ENCODE measurements at places on chromosomes 3 and 15.

- DNase-seq = no peak
Measured at GRCh38 chr3:65939801-65940246, 98.9 kb downstream of the MAGI1 start.

DNA sequence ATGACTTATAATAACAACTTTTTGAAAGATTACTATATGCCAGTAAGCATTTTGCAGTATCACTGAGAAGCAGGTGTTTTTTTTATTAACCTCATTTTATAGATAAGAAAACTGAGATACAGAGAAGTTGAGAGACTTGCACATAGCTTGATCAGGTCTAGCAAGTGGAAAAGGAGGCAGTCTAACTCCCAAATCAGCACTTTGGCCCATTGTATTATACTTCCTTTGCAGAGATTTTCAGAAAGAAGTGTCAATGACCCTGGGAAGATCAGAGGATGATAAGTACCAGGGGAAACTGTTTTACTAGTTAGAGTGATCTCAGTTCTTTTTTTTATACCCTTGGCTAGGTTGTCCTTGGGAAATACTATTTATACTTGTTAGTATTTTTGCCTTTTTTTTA, 358.7 kb downstream of the SQOR start:
- no peak for DNase-seq

DNA sequence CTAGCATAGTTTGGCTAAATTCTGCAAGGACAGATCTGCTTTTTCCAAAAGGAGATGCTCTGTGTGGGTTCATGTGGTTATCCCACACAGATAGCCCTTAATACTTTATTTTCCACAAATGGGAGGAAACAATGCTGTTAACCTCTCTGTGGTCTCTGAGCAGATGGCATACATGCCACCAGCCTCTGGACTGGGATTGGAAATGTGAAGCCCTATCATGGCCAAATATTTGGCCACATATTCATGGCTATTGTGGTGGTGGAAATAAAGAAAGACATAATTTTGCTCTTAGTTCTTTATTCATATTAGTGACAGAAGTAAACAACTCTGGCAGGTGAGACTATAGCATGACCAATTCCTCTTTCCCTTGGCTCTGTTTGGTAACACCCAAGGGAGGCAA, 726.2 kb downstream of the ROBO1 start:
- DNase-seq = no peak

- no peak for DNase-seq
Measured at GRCh38 chr3:72761410-72761809, 86.8 kb downstream of the SHQ1 start.

GRCh38 chr3:113194823-113195401, 16.4 kb upstream of the BOC start:
- DNase-seq = peak; percentile 24

DNA sequence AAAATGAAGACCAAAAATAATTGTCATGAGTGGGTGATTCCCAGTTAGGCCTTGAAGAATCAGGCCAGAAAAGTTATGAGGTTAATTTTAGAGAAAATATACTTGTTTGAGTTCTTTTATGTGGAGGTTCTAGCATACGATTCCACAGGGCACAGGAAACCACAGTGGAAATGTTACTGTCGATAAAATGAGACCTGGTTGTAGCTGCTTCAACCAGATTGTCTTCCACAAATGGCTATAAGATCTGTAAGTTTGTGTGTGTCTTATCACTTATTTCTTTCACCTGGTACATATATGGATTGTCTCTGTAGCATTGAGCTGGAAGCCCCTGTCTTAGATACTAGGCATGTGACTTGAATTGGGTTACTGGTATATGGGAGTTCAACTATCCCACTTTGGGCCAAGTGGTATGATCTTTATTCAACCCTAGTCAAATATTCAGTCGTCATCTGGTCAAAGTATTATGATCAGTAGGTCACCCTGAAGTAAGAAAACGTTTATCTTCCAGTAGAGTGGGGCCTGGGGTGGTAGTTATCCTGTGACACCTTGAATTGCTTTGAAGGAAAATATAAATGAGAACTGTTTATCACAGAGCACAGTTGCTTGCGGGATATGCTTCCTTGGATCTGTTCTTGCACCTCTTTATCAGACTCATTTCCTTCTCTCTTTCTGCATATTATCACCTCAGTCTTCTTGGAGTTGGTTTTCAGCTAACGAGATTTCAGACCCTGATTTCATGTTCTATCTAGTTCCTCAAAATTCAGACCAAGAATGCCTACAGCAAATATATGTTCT, 21.5 kb upstream of the ZNF609 start:
- no peak for DNase-seq

DNA sequence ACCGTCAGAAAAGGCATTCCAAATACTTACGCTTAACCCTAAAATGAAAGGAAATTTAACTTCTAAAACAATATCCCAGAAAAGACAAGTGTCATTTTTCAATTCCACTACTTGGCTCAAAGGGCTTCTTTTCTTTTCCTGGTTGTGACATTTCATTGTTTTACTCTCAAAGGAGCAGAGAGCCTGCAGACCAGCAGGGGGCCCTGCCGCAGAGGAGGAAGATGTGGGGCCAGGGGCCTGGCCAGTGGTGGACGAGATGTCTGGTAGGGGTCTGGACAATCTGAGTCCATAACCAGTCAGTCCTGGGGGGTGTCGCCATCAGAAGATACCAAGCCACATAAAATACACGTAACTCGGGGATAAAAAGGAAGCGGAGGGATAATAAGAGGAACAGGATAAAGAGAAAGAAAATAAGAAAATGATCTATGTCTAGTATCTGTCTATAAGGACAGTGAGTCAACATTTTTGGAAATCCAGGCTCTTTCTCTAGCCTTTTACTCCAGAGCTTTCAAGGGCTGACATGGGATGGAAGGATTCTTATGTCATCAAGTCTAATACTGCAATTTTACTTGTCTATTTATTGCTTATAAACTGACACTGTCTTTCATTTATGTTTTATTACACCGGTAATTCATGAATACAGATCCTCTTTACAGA, 54.2 kb upstream of the ARHGEF3 start:
- DNase-seq = peak; percentile 18

GRCh38 chr3:71956069-71956340, 171.1 kb upstream of the PROK2 start:
- DNase-seq = peak; percentile 16

DNA sequence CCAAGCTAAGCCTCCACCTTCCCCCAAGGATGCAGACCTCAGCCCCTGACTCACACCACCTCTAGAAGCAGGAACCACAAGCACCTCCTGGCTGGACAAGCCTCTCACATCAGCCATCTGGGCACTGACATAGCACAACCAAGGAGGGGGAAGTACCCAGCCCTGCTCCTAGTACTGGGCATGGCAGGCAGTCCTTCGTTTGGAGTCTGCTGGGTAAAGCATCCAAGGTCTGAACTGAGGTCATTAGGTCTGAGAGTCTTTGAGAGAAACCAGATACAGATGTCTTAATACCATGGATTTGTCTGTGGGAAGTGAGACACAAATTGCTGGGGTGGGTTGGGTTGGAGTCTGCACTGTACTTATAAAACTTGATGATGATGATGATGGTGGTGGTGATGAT, 61.8 kb downstream of the CCDC33 start:
- DNase-seq = no peak

DNA sequence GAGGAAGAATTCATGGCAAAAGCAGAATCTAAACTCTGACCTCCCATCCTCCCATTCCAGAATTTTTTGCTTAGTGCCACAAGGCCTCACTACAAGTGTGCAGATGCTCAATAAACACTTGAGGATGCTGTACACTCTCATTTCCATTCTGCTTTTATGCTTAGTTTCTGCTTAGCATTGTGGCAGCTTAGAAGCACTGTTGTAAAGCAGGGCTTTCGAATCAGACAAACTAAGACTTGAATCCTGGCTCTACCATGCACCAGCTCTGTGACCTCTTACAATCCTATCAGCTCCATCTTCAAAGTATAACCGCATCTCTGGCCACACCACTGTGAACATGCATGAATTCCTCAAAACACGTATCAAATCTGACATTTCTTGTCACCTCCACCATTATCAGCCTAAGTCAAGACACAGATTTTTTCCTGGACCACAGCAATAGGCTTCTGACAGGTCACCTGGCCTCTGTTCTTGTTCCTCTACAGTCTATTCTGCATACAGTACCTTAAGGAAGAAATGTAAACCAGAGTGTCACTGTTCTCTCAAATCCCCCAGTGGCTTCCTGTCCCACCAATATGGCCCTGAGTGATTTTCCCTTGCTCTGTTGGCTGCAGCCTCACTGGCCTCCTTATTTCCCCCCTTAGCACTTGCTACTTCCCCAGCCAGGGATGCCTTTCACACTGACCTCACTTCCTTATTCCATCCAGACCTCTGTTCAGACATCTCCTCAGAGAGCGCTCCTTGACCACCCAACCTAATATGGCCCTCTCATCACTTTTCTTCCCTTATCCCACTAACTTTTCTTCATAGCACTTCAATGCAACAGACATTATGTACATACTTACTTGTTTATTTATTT, 8.1 kb upstream of the PHC3 start:
- no peak for DNase-seq

DNA sequence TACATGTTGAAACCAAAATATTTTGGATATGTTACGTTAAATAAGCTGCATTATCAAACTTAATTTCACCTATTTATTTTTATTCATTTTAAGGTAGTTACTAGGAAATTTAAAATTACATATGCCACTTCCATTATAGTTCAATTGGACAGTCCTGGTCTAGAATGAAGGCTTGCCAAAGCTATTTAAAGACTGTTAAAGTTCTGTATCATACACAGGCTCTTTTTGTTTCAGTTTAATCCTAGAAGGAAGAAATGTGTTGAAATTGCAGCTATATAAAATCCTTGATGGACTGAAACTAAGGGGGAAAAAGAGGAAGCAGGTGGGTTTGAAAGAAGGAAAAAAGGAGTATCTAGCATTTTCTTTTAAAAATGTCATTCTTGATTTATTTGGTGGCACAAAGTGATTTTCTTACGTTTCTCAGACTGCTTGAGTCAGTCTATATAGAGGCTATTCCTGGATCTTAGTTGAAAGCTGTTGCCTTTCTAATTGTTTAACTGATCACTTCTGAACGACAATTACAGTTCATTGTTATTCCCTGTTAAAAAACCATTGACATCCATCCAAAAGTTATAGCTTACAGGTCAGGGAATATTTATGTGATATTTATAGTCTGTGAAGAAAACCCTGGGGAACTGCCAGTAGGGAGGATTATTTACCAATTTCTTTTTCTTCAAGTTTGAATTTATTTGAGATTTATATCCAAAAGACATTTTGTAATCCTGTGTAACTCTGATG, 195.0 kb downstream of the RORA start:
- no peak for DNase-seq

GRCh38 chr3:49785565-49786356, 581 bp downstream of the IP6K1 start:
- peak; percentile 59 for DNase-seq

DNA sequence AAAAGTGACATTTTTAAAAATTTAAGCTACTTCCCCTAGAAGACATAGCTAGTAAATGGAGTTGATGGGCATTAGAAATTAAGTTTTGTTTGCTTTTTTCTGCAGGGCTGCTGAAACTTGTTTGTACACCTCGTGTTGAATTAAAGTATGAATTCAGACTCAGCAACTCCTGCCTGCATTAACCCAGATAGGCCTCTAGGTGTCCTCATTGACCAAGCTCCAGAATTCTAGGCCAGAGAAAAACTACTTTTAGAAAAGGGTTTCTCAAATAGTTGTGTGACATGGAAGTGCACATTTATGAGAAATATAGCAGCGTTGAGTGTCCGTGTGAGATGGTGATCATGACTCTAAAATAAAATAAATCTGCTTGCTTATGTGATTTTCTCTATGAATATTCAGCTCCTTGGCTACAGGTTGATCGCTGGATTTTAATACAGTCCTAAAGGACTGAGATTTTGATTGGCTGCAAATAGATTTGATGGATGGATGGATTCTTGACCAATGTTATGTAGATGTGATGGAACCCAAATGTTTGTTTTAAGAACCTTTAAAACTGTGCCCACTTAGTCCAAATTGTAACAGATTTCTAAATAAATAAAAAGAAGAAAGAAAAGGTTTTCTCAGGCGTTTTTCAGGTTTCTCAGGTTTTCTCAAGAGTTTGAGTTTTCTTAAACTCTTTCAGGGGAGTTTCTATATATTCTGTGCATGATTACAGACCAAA, 39.4 kb upstream of the LMOD3 start:
- DNase-seq = peak; percentile 63

- no peak for DNase-seq
Measured at GRCh38 chr3:121918779-121919483, 24.7 kb downstream of the SLC15A2 start.

DNA sequence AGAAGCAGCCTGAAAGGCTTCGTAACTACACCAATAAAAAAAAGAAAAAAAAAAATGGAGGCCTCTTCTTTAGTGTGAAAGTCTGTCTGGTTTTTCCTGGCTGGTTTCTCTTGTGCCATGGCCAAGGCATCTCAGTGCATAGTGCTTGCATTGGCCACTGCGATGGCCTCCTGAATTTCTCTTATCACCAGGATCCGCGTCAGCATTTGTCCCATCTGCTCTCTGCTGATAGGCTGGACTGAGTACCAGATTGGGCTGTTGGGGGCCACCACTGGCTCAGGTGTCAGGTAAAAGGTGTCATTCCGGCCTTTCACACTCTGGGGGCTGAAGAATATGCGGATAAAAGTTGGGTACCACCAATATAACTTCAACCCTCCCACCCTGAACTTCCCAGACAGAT, 1.1 kb upstream of the IMPDH2 start:
- DNase-seq = no peak

DNA sequence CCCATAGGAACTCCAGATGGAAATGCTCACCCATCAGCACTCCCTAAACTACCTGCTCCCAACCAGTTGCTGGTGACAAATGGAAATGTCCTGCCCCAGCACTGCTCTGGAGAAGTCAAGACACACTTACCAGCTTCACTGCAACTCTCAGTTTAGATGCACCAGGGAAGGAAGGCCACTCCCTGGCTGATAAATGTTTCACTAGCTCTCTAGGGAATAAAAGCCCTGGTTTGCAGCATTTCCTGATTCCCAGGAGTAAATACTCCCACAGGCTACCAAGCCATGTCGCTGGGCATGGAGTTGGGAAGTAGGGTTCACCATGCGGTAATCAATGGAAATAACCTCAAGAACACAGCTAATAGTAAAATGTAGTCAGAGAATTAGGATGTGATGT, 112.0 kb upstream of the NEO1 start:
- DNase-seq = no peak

DNA sequence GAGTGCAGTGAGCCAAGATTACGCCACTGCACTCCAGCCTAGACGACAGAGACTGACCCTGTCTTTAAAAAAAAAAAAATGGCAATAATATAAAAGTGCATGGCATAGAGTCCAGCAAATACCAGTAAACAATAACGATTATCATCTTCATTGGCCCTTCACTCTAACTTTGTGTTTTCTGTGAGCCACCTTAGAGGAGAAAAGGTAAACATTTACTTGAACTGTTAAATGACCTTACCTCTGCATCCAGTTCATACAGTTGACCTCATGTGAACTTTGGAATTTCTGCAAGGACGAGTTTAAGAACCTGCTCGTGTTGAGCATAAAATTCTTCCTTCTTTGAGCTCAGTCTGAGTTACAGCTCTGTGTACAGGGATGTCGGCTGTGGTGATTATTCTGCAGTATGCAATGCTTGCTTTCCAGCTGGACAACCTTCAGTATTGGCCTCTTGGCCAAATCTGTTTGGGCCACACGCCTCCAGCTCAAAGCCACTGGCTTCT, 56.6 kb downstream of the RLBP1 start:
- no peak for DNase-seq
